Brain (organoid and tissue), 16 donors: ENCODE measurements at places on chromosomes 11 and 22. TPM values are rescaled to one million over a fixed set of nuclear protein-coding genes. Genes with fewer than 3 reads are reported as not detected.
A peak's percentile ranks its signal among the peaks of the same experiment; 100 is the strongest.

DNA sequence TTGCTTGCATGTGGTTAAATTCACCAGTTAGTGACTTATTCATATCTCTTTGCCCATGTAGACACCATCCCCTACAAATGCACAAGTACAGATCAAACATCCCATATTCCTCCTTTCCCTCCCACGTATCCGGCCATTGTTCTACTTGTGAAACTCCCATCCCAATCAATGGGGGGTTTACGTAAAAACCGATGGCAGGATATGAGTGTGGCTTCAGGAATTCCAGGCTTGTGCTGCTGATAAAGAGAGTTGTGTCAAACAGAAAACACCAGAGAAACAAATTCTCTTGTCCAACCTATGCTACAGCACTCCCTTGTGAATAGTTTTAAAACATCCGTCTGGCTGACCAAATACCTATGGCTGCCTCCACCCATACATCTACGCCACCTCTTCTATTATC is 15.5 kb downstream of the FLI1 start:
- no peak for DNase-seq

GRCh38 chr11:74453373-74453975 is 13.9 kb downstream of the KCNE3 start:
- DNase-seq, result peak; percentile 34

GRCh38 chr11:71420455-71421241 is 27.5 kb downstream of the DHCR7 start:
- peak; percentile 67 for DNase-seq

- peak; percentile 41 for DNase-seq
These were observed 101.0 kb downstream of the PTPRJ start for GRCh38 chr11:48081151-48082010.

- no peak for DNase-seq
These were observed 686.1 kb downstream of the TBC1D22A start for GRCh38 chr22:47448231-47449223.

DNA sequence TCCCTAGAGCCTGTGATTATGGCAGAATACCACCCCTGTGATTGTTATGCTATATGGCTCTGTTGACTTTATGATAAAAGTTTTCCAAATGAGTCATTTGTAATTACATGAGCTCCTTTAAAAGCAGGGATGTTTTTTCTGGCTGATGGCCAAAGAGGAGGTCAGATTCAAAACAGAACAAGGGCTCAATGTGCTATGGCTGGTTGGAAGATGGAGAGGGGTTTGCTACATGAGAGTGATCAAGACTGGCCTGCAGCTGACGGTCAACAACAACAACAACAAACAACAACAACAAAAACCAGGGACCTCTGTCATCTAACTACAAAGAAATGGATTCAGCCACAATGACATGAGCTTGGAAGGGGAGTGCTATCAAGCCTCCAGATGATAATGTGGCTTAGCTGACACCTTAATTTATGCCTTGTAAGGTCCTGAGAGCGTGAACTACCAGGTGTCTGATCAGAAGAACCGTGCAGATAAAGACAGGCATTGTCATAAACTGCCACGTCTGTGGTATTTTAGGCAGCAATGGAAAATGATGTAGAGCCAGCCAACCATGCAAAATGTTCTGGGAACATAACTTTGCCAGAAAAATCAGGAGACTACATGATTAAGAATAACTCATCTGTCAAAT is 47.2 kb downstream of the PIWIL3 start:
- DNase-seq, result no peak

GRCh38 chr22:42091455-42091782 is 847 bp upstream of the NDUFA6 start:
- no peak for DNase-seq

GRCh38 chr22:17678817-17679385 is 40.3 kb downstream of the BCL2L13 start:
- no peak for DNase-seq

DNA sequence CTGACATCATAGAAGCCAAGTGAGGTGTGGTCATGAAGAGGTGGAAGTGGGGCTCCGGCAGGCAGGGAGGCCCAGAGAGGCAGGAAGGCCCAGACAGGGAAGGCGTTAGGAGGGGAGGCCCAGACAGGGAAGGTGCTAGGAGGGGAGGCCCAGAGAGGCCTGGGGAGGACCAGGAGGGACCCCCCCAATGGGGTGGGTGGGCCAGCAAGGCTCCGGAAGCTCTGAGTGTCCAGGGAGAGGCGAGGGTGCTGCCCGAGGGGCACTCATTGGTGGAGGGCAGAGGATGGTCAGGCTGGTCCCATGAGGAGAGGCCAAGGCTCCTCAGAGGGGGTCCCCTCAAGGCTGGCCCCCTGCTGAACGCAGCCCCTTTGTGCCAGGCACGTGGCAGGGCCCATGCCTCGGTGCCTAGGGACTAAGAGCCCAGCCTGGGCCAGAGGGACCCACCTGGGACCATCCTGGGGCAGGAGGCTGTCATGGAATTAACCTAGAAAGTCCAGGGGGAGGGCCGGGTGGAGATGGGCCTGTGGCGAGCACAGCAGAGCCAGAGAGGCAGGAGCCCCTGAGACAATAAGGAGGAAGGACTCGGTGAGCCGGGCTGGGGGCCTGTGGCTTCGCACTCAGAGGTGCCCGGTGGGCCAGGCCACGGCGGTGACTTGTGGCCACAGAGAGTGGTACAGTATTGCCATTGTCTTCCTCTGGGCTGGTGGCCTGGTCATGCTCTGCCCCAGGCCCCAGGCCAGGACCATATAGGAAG is 12.2 kb downstream of the PHLDA2 start:
- no peak for DNase-seq

- DNase-seq, result no peak
These were observed 10.6 kb upstream of the INSC start for GRCh38 chr11:15104166-15104565.

DNA sequence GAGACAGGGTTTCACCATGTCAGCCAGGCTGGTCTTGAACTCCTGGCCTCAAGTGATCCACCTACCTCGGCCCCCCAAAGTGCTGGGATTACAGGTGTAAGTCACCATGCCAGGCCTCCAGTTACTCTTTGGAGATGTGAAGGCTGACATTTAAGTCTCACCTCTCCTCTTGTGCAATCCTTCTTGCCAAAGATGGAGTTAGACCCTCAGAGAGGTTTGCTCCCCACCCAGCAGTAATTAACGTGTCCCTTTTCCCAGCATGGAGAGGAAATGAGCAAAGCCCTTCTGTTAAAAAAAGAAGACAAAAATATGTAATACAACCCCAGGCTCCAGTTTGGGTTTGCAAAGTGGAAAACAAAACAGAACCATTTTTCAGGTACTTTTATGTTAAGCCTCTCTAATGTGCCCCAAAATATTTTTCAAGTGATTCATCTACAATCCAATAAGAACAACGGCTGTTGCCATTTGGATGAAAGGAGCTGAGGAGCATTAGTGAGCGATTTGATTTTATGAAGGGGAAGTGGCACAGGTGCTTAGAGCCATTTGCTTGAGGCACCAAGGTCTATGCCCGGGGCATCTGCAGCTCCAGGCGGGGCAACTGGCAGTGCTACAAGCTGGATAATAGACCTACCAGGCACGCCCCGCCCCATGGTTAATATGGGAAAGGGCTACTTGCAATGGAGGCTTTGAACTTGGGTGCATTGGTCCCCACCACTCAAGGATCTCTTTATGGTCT is 57.2 kb downstream of the GRIK4 start:
- no peak for DNase-seq

DNA sequence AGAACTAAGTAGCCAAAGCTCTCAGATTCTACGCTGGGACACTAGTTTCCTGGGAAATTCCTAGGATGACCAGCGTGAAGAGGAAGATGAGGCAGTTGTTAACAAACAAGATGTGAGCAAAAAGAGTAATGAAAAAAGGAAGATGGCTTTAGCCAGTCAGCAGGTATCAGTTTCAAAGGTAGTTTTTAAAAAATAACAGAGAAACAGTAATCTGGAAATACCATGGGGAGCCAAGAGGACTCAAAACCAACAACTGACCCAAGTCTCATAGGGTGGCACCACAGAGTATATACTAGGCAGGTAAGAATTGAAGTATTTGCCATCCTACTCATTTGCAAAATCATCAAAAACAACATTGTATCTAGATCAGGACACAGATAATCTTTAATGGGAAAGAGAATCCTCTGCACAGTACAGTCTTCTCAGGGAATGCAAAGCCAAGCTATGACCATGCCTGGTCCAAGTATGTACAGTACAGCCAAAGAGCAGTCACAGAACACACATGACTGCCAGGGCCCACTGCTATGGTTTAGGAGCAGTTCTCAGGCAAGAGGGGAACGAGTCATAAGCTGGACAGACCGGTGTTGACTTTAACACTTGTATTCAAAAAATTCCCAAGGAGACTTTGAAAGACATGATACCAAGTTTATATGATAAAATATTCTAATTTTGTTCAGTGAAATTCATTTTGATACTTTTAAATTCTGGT is 20.6 kb downstream of the MSANTD4 start:
- no peak for DNase-seq

GRCh38 chr22:46684706-46685105 is 53.3 kb downstream of the CERK start:
- no peak for DNase-seq

DNA sequence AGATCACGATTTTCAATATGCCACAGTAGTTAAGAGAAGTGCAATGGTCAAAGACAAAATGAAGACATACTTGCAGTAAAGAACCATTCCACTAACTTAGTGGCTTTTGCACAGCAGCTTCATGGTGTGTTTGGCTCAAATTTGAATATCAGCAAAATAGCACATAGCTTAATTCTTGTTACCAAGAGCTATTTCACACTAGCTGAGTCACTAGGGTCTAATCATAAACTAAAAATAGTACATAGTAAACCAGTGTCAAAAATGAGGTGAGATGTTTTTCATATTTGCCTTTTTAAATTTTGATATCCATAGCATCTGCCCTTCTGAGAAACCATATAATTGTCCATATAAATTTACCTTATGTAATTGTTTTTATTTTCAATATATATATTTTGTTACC is 325.0 kb upstream of the LUZP2 start:
- no peak for DNase-seq

DNA sequence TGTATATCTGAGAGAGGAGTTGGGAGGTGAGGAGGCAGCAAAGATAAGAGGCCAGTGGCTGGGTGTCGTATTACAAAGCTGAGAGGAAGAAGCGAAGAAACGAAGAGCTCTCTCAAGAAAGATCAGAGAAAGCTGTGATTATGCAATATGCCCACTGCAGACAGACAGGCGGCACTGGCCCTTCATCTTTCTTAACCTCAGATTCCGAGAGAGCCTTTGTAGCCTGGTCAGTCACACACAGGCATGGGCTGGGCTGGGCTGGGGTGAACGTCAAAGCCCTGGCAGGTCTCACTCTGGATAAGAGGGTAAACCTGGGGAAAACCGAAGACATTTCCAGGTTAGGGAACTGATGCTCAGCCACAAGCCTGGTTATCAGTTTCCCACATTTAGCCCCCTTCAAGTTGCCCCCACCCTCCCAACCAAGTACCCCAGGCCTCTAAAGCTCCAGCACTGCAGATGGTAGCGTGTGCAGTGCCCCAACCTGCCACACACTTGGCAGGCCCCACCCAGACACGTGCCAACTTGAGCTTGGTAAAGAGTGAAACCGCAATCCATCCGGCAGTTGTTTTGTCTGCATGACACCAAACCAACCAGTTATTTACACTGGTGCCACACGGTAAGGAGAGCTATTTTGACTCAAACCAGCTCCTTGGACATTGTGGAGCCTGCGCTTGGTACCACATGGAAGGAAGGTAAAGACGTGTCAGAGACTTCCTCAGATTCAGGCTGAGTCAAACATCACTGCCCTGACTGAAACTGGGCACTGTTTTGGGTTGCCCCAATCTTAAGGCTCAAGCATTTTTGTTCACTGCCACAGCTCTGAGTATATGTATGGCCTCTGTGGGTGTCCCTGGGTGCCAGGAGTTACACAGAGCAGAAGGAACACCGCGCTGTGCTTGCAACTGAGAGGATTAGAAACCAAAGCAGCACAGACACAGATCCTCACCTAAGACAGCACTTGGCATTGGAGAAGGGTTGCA is 135.9 kb downstream of the FDX1 start:
- peak; percentile 46 for DNase-seq

DNA sequence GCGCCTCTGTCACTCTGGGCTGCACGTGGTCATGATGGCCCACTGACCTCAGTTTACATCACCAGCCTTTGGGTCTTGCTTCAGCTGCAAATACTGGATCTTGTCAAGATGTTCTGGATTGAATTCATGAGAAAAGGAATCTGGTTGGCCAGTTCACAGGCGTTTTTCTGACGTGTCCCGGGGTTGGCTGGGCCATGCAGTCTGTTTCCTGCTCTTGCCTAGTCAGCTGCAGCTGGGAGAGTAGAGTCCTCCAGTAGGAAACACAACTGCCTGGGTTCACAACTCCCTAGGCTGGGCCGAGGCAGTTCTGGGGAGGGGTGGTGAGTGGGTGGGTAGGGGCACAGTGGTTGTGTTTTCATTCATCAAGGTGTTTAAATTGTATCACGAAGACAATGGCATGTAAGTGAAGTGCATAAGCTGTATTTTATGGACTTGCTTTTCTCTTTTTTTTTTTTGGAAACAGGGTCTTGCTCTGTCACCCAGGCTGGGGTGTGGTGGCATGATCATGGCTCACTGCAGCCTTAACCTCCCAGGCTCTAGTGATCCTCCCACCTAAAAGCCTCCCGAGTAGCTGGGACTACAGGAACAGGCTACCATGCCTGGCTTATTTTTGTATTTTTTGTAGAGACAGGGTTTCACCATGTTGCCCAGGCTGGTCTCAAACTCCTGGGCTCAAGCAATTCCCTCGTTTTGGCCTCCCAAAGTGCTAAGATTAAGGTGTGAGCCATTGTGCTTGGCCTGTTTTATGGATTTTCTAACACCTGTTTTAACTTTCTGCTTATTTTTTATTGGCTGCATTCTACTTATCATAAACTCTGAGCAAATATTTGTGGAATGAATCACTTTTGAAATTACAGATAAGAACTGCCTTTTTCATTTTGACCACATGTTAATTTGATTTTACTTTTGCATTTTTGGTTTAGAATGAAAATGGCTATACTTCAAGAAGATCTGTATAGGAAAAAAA is 54.0 kb upstream of the PITPNB start:
- no peak for DNase-seq

GRCh38 chr11:116833816-116834534 is 3.4 kb downstream of the APOA1 start:
- no peak for DNase-seq

- peak; percentile 91 for DNase-seq
These were observed 716 bp upstream of the DDB2 start for GRCh38 chr11:47213950-47214565.

DNA sequence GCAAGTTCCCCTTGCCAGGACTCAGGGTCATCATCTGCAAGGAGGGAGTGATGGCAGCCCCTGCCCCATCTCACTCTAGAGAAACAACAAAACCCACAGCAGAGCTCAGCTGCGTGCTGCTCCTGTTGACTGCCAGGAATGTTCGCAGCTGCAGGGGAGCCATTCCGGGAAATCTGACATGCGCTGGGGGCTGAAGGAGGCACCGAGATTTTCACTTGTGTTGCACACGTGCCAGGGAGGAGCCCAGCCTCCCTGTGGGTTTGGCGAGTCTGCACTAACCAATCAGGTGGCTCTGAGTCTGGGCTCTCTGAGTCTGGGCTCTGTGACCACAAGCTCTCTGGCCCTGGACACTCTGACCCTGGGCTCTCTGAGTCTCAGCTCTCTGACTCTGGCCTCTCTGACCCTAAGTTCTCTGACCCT is 10.5 kb downstream of the FGF3 start:
- peak; percentile 51 for DNase-seq

GRCh38 chr22:50303515-50303847 is 4.0 kb downstream of the PLXNB2 start:
- no peak for DNase-seq

- no peak for DNase-seq
These were observed 101.0 kb downstream of the PDE2A start for GRCh38 chr11:72573072-72573854.

YWHAH gene
- 285 TPM for polyA plus RNA-seq

TPP1 gene
- polyA plus RNA-seq, result 123 TPM

SOX6 gene
- polyA plus RNA-seq, result 3.3 TPM

MRGPRX3 gene
- polyA plus RNA-seq, result not detected

OR5A1 gene
- polyA plus RNA-seq, result not detected

NLRP10 gene
- polyA plus RNA-seq, result not detected

ZBTB44 gene
- 10.6 TPM for polyA plus RNA-seq
